Activated T-helper 17 cell treated with anti-CD3 and anti-CD28 coated beads, Interleukin-2, amount 50 U/mL, for 72 hours (primary cell): ENCODE measurements at places on chromosomes 3 and 15. TPM values are rescaled to one million over a fixed set of nuclear protein-coding genes. Genes with fewer than 3 reads are reported as not detected.

DOCK3 gene
- 7.8 TPM for total RNA-seq

CFAP92 gene
- total RNA-seq: 0.50 TPM

EFCC1 gene
- not detected for total RNA-seq

- peak; percentile 90 for ATAC-seq
These were observed 3.2 kb downstream of the NEIL1 start for GRCh38 chr15:75349851-75350588.

- no peak for ATAC-seq
These were observed 29.0 kb downstream of the CHDH start for GRCh38 chr3:53817211-53817610.

GRCh38 chr3:24259901-24260512 is 234.6 kb downstream of the THRB start:
- no peak for ATAC-seq

GRCh38 chr15:31358957-31359701 is 32.5 kb downstream of the KLF13 start:
- no peak for ATAC-seq
